ENCODE measurements at places on chromosomes 16 and 17.

DNA sequence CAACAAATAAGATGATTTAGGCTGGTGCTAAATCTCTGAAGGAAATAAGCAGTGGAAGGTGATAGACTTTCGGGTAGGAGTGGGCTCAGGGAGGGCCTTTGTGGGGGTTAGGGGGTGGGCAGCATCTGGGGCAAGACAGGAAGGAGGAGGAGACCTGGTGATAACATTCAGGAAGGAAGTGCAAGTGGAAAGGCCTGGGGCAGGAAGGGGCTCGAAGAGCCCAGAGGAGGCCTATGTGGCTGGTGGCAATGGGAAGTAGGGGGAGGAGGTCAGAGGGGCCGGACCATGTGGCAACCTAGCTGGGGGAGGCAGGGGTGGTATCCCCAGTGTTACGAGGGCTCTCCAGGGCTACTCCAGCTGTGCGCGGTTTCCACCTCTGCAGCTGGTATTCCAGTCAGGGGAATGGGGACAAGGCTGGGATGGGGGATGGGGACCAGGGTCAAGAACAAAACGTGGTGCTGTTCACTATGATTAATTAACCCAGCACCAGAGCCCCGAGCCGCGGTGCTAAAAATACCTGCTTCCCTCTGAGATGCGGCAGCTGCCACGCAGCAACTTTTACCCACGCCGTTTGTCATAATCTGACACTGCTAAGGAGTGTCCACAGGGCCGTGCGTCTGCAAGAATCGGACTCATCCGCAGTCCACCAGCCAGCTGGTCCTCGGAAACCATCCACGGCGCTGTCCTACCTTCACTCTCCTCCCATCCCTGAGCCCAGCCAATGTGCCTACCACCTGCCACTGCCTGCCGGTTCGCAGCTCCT is 5.2 kb upstream of the CCDC182 start:
- no peak for DNase-seq

DNA sequence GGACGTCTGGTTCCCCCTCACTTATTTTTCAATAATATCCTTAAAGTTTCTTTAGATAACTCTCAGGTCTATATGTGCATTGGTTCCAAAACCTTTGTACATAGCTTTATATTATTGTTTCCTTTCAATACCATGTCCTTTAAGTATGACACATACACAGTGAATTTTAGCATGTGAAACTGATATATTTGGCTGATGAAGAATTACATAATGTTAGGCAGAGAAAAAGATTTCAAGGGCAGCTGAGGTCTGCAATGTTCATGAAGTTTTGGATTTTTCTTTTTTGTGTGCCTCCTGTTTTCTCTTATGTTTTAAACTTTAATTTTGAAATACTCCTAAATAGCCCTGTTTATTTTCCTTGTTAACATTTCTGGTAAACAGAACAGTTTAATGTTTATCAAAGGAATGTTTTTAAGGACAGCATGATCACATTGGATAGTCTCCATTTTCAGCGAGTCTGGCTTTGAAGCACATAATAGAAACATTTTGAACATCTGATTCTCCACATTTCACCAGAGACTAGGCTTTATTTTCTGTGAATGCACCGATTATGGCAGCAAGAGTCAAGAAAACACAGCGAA is 32.9 kb upstream of the FBXO47 start:
- DNase-seq, result no peak

DNA sequence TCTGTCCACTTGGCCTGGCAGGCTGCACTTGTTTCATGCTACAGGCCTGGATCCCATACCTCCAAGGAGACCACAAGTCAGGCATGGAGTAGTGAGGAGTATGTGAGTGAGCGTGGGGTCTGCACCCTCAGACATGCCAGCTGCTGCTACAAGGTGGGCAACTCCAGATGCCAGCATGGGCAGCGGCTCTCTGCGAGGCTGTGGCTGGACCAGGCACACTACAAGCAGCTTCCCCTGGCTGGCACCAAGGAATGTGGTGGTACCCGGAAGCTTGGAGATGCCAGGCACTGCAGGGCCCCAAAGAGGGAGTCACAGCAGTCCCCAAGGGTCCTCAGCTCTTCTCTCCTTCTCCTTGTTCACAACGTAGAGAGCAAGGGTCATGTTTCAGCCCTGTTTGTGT is 16.1 kb upstream of the DNAH9 start:
- DNase-seq, result no peak

DNA sequence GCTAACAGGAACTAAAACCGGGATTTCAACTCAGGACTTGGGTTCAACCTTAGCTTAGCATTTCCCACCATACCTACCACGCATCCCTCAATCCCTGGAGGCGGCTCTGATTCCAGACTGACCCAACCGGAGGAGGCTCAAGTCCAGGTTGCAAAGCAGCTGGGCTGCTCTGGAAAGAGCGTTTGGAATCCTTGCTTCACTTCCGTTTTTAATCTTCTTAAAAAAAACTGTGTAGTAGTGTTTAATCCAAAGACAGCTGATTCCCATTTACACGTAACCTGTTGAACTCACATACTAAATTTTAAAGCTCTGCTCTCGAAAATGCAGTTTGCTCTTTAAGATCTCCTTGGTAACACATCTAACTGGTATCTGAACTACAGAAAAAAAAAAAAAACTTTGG is 50.0 kb downstream of the NXN start:
- DNase-seq, result no peak

DNA sequence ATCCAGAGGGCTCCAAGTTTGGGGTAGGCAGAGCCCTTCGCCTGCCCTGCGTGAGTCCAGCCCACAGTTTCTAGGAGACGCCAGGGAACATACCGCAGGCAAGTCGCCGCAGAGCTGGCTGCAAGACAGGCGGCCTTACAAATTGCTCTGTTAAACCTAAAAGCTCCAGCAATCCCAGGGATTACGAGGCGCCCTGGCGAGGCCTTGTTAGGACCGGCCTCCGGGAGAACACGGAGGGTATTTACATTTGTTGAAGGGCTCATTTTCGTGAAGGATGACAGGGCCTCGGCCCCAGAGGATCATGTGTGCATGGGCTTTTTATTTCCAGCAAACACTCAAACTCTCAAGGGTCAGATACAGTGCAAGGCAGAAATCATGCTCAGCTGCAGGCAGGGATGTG is 77.6 kb upstream of the FOXF1 start:
- DNase-seq, result no peak

DNA sequence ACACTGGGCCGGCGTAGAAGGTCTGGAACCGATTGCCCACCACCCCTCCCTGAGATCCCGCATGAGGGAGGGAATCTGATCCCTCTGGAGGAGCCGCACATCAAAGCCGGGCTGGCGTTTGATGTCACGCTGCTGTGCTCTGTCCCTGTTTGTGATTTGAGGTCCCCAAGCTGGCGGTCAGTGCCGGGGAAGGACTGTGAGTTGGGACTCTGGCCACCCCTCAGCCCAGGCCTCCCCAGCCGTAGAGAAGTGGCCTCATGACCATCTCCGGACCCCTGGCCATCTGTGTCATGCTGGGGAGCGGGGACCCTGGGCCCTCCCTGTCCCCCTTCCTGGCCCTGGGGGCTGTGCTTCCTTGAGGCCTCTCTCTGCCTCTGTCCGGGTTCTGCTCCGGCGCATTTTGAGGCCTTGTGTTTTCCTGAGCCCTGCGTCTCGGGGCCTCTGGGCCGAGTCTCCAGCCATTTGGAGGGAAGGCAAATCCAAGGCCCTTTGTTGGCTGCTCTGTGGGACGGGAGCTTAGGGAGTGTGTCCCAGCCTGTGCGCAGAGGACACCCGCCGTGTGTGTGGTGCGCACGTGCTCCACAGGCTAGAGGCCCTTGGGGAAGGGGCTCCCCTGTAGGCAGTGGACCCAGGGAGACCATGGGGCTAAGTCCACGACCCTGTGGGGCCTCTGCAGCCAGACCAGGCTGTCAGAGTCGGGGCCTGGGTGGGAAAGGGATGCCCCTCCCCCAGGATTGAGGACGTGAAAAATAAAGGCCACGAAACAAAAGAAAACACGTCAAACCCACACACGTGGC is 15.1 kb downstream of the ASPSCR1 start:
- DNase-seq, result no peak

DNA sequence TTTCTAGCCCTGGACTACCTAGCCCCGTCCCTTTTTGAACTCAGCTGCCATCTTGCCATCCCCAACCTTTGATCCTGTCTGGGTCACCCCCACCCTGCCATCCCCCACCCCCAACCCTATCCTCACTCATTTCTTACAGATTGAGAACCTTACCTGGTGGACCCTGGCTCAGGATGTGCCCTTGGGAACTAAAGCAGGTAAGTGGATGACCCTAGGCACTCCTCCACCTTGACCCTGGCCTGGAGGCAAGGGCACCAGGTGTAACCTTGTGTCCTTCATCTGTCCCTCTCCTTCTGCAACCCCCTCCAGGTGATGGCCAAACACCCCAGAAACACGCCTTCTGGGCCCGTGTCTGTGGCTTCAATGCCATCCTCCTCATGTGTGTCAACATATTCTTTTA is 15.5 kb upstream of the FAM83G start:
- DNase-seq, result no peak

DNA sequence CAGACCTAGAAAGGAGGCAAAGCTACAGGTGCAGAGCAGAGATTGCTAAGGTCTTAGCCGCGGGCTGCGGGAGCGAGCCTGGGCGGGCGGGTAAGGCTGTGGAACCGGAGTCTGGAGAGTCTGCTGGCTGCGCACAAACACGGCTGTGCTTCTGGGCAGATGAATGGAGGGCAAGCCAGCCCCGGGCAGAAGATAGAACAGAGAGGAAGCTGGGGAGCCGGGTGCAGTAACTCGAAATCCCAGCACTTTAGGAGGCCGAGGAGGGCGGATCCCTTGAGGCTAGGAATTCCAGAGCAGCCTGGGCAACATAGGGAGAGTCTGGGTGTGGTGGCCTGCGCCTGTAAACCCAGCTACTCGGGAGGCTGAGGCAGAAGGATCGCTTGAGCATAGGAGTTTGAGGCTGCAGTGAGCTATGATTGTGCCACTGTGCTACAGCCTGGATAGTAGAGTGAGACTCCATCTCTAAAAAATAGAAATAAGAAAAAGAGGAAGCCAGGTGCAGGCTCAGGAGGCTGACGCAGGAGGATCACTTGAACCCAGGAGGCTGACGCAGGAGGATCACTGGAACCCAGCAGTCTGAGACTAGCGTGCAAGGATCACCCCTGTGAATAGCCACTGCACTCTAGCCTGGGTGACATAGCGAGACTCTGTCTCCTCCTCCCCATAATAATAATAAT is 56.3 kb downstream of the PITPNC1 start:
- no peak for DNase-seq

DNA sequence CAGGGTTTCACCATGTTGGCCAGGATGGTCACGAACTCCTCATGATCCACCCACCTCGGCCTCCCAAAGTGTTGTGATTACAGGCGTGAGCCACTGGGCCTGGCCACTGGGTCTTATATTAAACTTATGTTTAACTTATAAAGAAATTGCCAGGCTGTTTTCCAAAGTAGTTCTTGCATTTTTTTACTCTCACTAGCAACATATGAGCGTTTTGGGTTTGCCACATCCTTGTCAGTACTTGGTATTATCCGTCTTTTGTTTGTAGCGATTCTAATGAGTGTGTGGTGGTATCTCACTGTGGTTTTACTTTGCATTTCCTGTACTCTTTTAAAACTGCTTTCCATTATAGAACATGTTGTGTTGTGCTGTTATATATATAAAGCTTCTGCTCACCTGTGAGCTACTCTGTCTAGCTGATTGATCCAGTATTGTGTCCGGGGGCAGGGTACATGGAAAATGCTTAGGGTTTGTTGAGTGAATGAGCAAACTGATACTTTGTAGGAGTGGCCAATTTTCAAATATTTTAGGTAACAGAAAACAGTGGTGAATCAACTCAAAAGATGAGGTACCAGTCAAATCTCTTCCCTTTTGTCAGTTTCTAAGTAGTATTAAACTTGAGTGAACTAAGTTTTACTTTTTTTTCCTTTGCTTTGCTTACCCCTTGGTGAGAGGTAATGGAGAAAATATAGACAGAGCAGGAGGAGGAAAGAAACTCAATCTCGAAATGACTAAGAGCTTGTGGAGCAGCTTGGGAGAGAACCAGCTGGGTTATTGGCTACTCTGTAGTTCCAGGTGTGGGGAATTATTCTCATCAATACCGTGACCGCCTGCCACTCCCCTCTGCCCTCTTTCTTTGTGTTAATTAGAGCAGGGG is 75.8 kb downstream of the PITPNC1 start:
- no peak for DNase-seq

- DNase-seq, result no peak
Measured at GRCh38 chr17:67035131-67036083, 8.9 kb upstream of the CACNG1 start.

DNA sequence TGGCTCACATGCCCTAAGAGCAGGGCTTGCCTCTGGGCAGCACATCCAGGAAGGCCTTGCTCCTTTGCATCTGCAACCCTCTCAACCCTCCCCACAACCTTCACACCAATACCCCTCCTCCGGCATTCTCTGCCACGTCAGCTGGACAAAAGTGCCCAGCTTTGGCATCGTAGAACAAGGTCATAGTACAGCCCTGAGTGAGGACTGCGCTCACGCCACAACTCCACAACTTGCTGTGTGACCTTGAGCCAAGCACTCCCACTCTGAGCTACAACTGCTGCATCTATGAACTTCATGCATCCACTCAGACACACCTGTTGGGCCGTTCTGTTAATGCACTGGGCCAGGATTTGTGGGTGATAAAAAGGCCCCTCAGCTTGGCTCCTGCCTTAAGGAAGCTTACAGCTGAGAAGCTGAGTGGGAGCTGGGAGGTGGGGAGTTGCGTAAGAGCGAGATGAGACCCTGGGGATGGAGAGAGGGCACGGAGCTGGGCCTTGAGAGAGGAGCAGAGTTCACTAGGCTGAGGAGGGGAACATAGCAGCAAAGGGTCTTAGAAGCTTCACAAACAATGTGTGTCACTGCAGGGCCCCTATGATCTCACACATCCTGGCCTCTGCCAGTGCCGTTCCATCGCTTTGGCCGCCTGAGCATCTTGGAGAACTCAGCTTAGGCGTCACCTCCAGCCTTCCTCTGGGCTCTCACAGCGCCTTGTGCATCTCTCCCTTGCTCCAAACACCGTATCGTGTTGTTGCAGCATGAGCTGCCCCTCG is 8.6 kb upstream of the MRC2 start:
- DNase-seq, result no peak
